BJ (cell line): ENCODE measurements at places on chromosomes 1 and 21.

DNA sequence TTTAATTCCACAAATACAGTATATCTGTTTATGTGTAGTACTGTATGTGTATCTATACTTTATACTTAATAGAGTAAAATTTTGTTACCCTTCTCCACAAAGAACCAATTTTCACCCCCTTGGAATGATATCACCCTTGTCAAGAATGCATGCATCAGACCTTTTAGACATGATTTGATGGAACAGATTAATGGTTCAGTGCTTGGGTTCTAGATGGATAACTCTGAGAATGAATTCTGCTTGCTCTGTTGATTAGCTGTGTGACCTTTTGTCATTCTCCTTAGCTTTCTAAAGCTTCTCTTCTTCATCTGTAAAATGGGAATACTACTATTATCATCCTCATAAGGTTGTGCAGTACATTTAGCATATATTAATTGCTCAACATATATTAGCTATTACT is 105.1 kb downstream of the NEK7 start:
- no peak for DNase-seq

- no peak for DNase-seq
These were observed 179.2 kb downstream of the GIPC2 start for GRCh38 chr1:78224861-78225552.

DNA sequence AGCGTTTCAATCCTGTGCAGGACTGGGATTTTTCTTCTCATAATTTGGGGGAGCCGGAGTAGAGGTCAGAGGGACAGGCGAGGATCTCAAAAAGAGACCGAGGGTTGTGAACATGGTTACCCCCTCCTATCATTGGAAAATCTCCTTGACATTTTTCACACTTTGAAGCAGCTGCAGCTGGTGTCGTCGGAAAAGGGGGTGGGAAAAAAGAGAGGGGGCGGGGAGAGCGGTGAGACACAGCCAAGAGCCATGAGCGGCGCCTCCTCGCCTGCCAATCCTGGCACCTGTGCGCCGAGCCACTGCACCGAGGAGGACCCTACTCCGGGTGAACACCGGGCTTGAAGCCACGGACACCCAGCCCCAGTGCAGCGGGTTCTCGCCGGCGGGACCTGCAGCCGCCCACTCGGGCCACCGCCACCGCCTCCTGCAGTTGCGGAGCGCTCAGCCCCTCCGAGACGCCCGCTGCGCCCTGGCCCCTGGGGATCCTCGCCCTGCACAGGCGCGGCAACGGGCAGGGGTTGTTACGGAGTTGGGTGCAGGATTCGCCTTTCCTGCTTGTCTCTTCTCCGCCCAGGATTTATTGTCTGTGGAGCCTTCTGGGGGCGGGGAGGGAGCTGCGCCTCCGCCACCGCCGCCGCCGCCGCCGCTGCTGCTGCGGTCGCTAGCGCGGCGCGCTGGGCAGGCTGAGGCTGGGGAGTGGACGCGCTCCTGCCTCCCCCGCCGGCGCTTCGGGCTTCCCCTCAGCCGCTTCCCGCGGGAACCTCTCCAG is at the start of gene LRRC7:
Gene LRRC7 (plus strand): TSS at position 271 of the 769 bp plus-strand sequence. CDS start 718 bp downstream, outside the sequence.
- DNase-seq: no peak

DNA sequence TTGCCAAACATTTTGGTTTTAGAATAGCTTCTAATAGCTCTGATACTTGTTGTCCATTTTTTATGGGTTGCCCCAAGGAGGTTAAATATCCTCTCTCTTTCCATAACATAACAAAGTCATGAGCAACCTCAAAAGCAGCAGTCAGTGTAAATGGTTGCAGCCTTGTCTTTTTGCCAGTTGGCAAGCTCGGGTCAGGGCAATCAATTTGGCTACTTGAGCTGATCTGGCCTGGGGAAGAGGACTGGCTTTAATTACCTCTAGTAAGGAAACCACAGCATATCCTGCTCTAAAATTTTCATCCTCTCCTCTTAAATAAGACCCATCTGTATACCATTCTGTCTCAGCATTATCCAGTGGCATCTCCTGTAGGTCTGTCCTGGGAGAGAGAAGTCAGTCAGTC is 21.2 kb upstream of the FMO4 start:
- peak; percentile 99 for DNase-seq

- no peak for DNase-seq
These were observed 25.8 kb upstream of the LRRN2 start for GRCh38 chr1:204711103-204711946.

- DNase-seq: no peak
These were observed 180.3 kb downstream of the DISC1 start for GRCh38 chr1:231806623-231807495.

DNA sequence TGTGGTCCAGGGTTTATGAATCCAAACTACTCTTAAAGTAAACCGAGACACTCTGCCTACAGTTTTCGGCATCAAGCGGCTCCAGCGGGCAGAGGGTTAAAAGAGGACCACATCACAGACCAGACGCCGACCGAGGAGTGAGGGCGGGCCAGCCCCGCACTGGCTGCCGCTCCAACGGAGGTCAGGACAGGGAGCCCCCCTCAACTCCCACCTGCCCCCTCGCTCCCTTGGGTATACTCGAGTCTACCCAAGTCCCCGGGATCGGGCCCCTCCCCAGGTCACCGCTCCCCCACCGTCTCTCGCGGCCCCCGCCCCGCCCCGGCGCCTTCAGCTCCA is 312 bp downstream of the ARNT start:
- DNase-seq: no peak

- DNase-seq: no peak
These were observed 2.6 kb downstream of the NDC1 start for GRCh38 chr1:53835491-53835890.

GRCh38 chr1:181259026-181259745 is 170.7 kb downstream of the IER5 start:
- DNase-seq: no peak

GRCh38 chr1:10065344-10065685 is 32.6 kb downstream of the UBE4B start:
- DNase-seq: no peak

DNA sequence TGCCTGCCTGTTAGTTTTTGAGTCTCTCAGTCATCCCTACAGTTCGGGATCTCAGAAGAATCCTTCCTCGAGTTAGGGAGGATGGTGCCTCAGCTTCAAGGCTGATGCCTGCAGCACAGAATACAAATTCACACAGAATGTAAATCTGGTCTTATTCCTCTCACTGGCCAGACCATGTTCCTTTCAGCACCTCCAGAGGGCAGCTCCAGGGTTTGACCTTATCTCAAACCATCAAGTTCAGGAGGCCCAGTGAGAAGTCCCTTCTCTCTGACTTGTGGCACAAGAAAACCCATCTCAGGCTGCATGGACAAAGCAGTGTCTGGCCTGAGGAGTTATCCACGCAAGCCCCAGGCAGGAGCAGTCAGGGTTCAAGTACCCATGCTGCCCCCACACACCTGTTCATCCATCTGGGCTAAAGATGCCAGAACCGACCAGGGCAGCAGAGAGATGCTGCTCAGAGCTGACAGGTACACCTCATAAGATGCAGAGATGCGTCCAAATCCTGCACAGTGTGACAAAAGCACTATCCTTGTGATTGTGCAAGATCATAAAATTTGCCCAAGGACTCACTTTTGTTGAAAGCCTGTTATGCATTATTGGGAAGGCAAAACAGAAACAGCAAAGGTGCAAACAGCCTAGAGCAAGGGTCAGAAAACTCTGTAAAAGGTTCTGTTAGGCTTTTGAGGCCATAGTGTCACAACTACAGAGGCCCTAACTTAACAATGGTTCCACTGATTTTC is 49.8 kb downstream of the BCAR3 start:
- DNase-seq: no peak

- DNase-seq: no peak
These were observed 21.7 kb upstream of the VASH2 start for GRCh38 chr1:212928323-212929291.

- DNase-seq: no peak
These were observed 70.4 kb downstream of the PRDM16 start for GRCh38 chr1:3139451-3139852.

GRCh38 chr1:83318366-83318765 is 680.6 kb downstream of the TTLL7 start:
- DNase-seq: no peak

DNA sequence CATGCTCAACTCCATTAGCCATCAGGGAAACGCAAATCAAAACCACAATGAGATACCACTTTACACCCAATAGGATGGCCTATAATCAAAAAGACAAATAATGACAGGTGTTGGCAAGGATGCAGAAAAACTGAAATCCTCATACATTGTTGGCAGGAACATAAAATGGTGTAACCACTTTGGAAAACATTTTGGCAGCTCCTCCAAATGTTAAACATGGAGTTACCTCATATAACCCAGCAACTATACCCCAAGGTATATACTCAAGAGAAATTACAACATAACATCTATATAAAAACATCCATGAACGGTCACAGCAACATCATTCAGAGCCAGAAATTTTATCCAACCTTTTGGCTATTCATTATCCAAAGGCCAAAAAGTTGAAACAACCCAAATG is 11.6 kb downstream of the EIF4G3 start:
- DNase-seq: no peak

DNA sequence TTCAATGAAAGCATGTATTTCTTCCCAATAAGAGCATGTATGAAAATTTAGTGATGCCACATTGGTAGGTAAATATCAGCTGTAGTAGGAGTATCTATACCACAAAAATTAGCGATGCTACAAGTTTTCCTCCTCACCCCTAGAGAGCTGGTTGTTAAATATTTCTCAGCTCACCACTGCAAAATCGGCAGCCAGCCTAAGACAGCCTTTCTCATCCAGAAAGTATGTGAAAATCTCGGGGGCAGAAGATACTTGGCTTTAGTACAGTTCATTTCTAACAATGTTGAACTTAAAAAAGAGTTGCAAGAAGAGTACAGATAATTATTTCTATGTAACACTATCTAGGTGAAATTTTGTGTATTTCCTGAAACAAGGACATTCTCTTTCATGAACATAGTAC is 235.4 kb downstream of the TPR start:
- peak; percentile 23 for DNase-seq

- no peak for DNase-seq
These were observed 35.9 kb downstream of the CD46 start for GRCh38 chr1:207787776-207788175.

- DNase-seq: no peak
These were observed 78.3 kb downstream of the SLC45A1 start for GRCh38 chr1:8396083-8396785.

- DNase-seq: no peak
These were observed 50.7 kb upstream of the LAMC2 start for GRCh38 chr1:183135336-183135735.

- DNase-seq: no peak
These were observed 198.1 kb upstream of the USP24 start for GRCh38 chr1:55413286-55413685.

GRCh38 chr1:224196813-224197600 is 14.0 kb downstream of the DEGS1 start:
- no peak for DNase-seq

- DNase-seq: peak; percentile 4
These were observed 211.6 kb downstream of the LMX1A start for GRCh38 chr1:165144757-165145397.

- DNase-seq: no peak
These were observed 155.0 kb downstream of the PCNX2 start for GRCh38 chr1:233140499-233140898.

DNA sequence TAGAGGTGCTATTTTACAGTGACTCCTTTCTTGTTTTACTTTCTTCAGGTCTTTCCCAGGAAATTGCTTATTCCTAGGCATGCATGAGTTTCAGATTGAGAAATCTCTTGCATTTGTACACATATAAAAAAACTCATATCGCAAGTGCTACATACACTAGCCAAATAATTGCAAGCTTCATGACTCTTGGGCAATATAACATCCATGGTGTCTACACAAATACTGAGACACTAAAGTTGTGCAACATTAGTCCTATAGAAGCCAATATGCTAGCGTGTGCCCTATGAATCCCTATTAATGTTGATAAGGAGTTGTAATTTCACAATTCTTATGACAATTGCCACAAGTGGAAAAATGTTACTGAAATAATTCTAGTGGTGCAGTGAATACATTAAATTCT is 591.0 kb downstream of the ADGRL2 start:
- no peak for DNase-seq

GRCh38 chr1:44040418-44040817 is 9.2 kb upstream of the SLC6A9 start:
- no peak for DNase-seq

- DNase-seq: peak; percentile 51
These were observed 150.8 kb upstream of the PTGFR start for GRCh38 chr1:78340006-78340405.

DNA sequence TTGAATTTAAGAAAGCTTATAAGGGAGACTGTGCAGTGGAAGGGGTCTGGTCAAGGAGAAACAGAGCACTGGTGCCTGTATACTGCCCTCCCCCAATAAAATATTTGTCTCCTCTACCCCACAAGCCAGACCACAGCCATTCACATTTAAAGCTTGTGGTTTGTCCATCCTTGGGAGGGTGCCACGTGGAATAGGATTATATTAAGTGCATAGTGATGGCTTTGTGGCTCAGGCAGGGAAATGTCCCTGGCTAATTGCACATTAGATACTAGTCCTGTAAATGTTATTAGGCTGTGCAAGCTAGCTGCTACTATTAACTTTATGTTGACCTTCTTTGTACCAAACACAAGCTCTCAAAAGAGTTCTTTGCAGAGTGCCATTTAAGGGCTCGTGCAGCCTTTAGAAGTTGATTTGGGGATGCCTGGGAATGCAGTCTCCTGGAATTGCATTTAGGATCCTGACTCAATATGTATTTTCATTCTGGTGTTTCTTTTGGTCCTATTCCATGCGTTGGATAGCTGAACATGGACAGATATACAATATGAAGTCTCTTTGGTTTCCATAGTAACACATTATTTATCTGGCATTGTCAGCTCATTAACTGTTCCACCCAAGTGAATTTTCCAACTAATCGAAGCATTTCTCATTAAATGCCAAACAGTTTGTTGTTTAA is 210.6 kb downstream of the ROR1 start:
- no peak for DNase-seq

GRCh38 chr1:232944347-232944746 is 6.1 kb upstream of the NTPCR start:
- no peak for DNase-seq

- peak; percentile 53 for DNase-seq
These were observed 271.7 kb upstream of the SNX7 start for GRCh38 chr1:98389809-98390208.

DNA sequence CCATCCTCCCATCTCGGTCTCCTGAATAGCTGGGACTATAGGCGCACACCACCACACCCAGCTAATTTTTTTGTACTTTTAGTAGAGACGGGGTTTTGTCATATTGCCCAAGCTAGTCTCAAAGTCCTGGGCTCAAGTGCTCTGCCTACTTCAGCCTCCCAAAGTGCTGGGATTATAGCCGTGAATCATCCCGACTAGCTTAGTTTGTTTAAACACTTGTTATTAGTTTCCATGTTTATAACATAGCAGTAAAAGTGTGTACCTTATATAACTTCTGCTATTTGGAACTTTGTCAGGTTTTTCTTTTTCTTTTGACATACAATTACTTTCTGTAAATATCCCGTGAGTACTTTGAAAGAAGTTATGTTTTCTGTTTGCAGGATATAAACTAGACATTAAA is 60.6 kb upstream of the C1orf21 start:
- DNase-seq: no peak

DNA sequence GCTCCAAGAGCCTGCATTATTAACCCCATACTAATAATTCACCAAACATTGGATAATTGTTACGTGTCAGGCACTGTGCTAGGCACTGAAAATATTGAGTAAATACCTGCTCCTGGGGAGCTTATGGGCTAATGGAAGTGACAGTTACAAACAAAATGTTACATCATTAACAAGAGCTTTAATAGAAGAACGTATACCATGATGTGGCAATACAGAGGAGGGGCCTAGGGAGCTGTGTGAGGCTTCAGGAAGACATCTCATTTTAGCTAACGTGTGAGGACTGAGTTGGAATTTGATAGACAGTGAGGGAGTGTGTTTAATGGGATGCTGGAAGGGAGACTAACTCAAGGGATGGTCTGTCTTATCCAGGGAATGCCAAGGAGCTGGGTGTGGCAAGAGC is 16.5 kb upstream of the TSPAN2 start:
- DNase-seq: no peak
